ENCODE measurements at places on chromosomes 5 and 9.

DNA sequence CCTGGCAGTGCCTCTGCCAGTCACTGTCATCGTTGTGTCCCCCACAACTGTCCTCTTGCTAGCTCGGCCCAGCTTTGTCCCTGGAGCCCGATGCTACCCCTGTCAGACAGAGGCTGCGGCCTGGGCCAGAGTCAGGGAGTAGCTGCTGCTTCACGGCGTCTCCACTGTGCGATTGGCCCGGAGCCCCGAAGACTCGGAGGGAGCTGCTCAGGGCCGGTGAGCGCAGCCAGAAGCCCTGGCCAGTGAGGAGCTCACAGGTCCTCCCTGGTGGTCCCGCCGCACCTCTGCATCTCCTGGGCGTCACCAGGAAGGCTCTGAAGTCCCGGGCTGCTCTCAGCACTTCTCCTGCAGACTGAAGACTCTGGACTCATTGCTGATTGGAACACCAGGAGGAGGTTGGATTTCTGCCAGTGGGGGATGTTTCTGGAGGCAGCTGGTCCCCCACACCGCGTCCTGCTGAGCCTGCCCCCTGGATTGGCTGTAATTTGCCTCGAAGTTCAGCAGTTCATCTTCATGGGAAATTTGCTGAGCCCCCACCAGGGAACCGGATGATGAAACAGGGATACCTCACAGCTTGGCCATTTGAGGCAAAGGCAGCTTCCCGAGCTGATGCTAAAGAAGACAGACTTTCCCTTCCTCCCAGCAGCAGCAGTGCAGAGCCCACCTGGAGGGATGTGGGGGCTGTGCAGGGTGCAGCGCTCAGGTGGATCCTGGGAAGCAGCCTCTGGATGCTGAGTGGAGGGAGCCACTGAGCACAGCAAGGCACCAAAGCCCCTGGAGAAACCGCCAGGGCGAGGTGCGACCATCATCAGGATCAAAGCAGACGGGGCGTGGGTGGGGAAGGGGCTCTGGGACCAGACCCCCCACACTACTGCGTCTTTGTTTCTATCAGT lies 45.6 kb downstream of the USP20 start:
- DNase-seq = no peak

DNA sequence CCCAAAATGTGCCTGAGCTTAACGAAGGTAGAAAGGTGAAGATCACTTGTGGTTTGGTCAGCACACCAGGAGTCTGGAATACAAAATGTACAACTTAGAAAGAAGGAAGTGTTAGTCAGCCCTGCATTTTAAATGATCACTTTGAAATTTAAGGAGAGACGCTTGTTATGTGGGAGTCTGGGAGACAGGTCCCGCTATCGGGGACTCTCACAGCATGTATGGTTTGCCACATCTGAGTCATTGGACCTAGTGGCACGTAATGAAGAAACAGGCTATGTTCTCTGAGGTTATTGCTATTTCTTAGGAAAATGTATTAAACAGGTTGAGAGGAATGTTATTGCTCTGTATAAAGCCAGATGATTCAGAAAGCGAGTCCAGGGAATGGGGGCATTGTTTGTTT lies 2362.5 kb upstream of the WWC1 start:
- peak; percentile 45 for DNase-seq

GRCh38 chr5:167895899-167896659 lies 395.4 kb upstream of the WWC1 start:
- no peak for DNase-seq

DNA sequence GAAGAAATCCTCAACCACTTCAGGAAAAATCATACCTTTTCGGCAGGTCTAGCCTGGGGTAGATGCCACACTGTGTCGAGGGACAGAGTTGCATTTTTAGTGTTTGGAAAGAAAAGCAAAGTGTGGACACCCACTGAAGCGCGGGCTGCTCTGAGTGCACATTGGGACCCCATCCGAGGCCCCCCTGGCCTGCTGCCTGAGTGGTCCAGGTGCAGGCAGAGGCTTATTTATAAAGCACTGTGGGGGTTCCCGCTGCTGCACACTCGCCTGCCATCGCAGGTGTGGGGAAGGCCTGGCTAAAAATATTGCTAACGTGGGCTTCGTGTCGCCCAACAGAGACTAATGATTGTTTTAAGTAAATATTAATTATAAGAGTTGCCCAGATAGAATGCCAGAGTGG lies 119.4 kb downstream of the CRB2 start:
- no peak for DNase-seq

GRCh38 chr9:124450931-124451661 lies 845 bp downstream of the ADGRD2 start:
- DNase-seq = no peak

DNA sequence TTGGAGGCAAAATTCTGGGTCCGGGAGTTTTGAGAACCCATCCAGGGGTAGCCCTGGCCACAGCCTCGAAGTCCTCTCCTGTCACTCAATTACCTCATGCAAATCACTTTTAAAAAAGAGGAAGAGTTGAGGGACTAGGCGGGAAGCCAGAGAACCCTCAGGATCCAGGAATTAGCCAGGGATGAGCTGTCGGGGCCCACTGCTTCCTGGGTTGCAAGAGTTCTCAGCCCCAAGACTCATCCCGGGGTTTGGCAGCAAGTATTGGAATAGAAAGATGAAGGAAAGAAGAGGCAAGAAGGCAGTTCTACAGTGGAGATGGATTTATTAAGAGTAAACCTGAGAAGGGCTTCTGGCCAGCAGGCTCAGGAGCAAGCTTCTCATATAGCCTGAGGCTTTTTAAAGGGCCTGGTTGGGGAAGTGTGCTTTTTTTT lies 25.6 kb downstream of the C9orf50 start:
- DNase-seq = no peak

Data from H4 (cell line).